ENCODE measurements at places on chromosomes 11 and 22.
A peak's percentile ranks its signal among the peaks of the same experiment; 100 is the strongest.

DNA sequence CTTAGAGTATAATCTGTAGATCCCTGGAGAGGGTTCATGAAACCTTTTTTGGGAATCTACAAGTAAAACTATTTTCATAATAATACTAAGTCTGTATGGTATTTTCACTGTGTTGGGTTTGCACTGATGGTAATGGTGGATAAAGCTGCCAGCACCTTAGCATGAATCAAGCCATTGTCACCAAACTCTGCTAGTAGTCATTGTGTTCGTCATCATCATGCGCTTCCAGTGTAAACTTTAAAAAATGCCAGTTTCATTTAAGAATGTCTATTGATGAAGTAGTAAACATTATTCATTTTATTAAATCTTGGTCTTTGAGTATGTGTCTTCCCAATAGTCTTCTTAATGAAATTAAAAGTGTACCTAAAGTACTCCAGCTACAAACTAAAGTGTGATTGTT, 15.0 kb downstream of the ALKBH3 start:
- no peak for DNase-seq

DNA sequence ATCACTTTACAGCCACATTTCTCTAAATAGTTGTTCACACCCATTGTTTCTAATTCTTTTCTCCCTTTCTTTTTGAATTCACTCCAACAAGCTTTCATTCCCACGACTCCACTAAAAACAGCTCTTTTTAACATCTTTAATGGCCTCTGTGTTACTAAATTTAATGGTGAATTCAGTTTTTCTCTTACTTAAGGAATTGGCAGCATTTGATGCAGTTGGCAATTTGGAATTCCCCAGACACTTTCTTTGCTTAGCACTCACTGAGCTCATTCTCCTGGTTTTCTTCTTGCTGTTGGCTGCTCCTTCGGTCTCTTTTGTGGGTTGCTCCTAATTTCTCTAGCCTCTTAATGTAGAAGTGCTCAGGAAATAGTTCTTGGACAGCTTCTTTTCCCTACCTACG, 40.5 kb upstream of the OR9Q1 start:
- no peak for DNase-seq

DNA sequence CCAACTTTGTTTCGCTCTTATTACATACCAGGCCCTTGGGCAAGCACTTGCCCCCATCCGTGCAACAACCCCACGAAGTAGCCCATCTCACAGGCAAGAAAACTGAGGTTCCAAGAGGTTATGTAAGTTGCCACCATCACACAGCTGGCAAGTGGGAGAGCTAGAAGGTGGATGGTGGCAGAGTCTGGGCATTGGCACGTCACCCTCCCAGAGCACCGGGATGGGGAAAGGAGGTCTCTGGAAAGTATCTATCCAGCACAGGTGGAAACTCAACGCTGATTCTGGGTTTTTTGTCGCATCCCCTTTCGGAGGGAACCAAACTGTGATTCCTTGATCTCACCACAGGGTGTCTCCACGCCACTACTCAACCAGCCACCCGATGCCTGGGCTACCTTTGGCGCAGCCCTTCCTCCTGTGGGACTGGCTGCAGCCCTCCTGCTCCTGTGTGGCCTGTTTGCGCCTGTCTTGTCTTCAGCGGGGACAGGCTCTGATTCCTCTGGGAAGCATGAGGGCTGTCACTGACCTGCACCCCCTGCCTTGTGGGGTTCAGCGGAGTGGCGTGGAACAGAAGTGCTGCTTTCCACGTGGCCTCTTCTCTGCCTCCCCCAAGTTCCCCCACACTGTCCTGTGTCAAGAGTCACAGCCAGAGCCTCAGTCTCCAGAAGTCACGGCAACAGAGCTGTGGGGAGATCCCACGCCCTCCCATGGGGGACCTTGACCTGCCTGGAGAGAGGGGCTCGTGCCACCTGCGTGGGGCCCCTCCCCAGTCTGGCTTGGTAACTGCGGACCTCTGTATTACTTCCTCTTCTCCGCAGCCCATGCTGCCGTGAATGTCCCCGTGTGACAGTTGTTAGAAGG, 34.4 kb upstream of the TRIM29 start:
- DNase-seq: no peak

DNA sequence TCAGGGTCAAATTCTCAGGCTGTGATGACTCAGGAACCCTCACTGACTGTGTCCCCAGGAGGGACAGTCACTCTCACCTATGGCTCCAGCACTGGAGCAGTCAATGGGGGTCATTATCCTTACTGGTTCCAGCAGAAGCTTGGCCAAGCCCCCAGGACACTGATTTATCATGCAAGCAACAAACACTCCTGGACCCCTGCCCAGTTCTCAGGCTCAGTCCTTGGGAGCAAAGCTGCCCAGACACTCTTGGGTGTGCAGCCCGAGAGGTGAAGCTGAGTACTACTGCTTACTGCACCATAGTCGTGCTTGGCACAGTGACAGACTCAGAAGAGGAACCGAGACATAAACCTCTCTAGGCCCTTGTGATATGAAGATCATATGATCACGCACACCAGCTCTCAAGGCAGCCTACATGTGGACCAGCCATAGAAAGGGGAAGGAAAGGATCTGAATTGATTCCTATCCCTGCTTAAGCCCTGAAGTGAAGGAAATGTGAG, 58.2 kb downstream of the ZNF280B start:
- no peak for DNase-seq

GRCh38 chr11:114307524-114308203, 11.5 kb downstream of the NNMT start:
- DNase-seq: no peak

GRCh38 chr11:36130401-36130800, 158.8 kb downstream of the COMMD9 start:
- DNase-seq: no peak

GRCh38 chr22:50626314-50626849, 1.6 kb downstream of the ARSA start:
- DNase-seq: no peak

DNA sequence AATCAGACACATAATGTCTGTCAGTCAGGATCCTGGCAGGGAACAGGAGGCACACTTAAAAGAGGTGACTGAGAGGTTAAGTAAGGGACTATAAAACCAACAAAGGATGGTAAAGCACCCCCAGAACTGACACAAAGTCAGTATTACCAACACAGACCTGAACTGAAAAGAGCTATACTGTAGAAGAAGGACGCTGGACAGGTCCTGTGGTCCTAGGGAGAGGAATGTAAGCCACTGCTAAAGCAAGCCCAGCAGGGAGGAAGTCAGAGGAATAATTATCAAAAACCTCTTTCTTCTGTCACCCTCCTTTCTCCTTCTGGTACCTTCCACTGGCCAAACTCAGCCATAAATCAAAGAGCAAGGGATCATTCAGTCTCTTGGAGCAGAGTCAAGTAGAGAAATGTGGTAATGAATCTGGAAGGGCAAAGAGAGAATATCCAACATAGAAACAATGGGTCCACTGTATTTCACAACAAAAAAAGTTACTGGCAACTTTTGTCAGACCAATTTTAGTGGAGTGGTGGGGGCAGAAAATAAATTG, 33.4 kb upstream of the ANGPTL5 start:
- no peak for DNase-seq

DNA sequence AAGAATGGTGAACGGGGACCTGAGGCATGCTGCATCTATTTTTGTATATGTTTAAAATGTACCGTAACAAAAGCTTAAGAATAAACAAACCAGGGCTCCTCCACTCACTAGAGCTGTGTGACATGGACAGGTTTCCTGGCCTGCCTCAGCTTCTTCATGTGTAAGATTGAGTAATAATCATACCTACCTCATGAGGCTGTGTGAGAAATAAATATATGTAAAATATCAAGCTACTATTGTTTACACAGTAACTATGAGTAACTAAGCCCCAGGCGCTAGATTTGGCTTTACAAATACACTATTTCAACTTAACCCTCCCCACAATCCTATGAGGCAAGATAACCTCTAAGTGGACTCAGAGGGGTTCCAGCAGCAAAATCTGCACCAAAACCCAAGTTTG, 66.4 kb downstream of the SMCO4 start:
- no peak for DNase-seq

DNA sequence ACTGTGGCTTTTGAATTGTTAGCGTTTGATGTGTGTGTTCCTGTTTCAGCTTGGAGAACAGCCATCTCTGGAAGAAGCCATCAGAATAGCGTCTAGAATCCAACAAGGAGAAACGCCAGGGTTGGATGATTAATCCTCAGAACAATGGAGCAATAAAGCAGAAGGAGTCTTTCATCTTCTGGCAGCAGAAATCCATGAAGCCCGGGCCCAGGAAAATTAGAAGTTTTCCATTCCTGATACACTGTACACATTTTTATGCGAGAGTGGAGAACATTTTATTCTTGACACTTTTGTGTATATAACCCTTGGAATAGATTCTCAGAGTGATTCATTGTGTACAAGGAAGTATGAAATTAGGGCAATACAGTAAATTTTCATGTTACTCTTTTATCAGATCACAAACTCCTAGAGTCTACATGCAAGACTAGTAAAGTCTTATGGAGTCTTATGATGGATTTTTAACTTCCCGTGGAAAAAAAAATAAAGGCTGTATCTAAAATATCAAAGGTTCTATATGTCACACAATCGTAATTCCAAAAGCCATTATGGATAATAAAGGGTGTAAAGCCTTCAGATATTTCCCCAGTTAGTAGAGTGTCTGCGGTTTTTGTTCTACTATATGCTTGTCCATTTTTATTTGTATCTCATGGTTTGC, 45.9 kb upstream of the WEE1 start:
- no peak for DNase-seq

DNA sequence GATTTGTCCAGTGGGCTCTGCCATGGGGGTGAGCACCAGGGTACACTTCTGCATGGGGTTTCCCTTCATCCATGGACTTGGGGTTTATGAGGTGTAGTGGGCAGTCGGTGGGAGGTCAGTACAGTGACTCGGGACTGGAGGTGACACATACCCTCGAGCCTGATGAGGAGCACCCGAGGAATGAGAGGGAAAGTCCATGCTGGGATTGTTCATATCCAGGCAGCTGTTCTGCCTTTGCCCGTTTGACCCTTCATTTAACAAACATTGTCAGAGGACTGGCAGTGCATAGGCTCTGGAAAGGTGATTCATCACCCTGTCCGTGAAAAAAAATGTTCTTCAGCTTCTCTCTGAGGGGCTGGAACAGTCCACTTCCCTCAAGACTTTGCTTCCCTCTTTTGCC, 2.7 kb downstream of the NAV2 start:
- no peak for DNase-seq

GRCh38 chr11:123454060-123454651, 24.1 kb downstream of the GRAMD1B start:
- DNase-seq: no peak

DNA sequence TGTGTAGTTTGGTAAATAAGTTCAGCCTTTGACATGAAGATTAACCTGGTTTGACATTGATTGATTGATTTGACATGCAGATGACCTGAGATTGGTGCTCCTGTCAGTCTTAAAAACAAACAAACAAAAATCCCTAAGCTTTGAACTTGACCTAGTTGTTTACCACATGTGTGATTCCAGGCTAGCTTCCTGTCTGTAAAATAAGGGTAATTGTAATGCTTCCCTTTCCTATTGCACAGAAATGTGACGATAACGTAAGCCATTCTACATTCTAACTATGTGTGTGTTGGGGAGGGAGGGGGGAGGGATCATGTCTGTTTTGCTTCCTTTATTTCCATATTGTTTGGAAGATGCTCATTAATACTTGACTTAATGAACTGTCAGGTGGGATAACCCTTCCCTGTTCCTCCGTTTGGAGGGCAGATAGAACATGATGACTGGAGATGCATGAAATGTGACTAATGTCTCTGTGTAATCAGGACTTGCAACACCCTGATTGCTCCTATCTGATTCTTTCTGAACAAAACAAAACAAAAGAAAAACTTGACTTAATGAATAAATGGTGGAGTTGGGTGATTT, 106.1 kb upstream of the CLMP start:
- DNase-seq: no peak

DNA sequence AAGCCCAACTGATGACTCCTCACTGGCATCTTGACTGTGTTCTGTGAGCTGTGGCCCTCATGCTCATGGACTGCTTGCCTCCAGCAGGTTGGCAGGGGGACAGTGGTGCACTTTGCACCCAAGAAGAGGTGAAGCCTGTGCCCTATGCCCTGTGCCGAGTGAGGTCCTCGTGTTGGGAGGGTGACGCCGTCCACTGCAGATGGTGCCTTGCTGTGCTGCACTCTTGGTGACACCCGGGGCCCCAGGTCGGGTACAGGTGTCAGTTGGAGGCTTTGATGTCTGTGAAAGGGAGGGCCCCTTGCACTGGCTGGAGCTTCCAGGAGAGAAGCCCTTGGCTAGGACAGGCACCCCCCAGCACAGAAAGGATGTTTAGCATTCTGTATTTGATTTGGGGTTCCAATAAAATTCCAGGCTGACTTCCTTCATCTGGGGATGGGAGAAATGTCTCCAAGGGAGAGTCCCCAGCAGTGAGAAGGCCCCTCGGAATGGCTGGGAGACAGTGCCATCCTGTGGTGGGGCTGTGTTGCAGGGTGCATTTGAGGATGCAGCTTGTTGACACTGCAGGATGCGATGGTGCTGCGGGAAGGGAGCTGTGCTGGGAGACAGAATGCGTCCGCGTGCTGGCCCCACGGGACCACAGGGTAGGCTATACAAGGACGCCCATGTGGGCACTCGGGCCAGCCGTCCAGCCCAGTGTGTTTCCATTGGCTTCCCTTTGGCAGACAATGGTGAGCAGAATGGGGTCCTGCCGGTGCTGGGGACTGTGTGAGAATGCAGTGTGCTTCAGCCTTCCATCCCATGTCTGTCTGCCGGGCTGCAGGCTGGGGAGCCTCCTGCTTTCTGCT, 2.5 kb upstream of the ZDHHC8 start:
- no peak for DNase-seq

GRCh38 chr11:113906038-113906437, 1.4 kb downstream of the HTR3B start:
- peak; percentile 42 for DNase-seq

GRCh38 chr11:32186118-32186517, 95.2 kb downstream of the RCN1 start:
- no peak for DNase-seq

GRCh38 chr11:111698852-111699559, 67.2 kb downstream of the PPP2R1B start:
- DNase-seq: no peak

DNA sequence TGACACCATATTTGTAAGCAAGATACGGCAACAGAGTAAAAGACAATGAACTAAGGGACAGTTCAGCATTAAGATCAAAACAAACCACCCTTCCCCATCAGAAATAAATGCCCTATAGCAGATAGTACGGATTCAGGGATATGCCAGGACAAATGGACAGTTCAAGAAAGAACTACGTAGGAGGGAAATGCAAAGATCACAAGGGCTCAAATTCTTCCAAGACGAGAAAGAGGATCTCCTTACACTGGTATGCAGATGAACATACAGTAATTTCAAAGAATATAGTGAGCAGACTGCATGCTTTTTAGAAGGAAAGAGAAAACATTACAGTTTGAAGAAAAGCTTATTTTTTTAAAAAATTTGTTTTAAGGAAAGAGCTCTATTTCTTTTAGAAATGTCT, 124.7 kb upstream of the APOA1 start:
- DNase-seq: no peak
